Peyer's patch (tissue), 4 donors: ENCODE measurements at places on chromosomes 11 and 22. TPM values are rescaled to one million over a fixed set of nuclear protein-coding genes. Genes with fewer than 3 reads are reported as not detected.

GRCh38 chr22:17164392-17165024 is 5.4 kb upstream of the HDHD5 start:
- DNase-seq = no peak

DNA sequence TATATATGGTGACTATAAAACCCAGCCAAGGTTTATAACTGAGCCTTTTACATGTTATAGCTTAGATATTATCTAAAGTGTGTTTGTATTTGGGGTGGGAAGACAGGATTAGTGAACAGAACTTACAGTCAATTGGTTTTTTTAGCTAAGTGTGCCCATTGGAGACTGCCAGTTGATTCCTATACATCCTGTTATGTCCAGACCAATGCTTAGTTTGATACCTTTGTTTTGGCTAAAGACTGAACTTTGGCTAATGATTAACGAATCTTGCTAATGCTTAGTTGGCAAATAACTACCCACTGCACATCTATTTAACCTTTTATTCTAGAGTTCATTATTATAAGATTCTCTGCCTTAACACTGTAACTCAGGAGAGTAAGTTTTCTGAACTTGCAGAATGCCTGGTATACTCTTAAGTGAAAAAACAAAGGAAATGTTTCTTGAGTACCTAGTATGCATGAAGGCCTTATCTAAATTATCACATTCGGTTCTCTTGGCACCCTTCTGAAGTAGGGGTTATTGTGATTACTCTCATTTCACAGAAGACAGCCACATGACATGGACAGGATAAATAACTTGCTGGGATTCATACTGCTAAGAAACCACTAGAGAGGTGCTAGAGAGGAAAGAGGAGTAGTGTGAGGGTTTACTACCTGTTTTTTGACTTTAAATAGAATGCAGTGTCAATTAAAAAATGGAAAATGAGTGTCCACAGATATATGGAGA is 54.0 kb downstream of the KREMEN1 start:
- no peak for DNase-seq

Gene C11orf86
- total RNA-seq = 81.7 TPM

Gene MPZL2
- 32.4 TPM for total RNA-seq

- DNase-seq = no peak
Measured at GRCh38 chr11:8759634-8760033, 77.0 kb downstream of the RPL27A start.

DNA sequence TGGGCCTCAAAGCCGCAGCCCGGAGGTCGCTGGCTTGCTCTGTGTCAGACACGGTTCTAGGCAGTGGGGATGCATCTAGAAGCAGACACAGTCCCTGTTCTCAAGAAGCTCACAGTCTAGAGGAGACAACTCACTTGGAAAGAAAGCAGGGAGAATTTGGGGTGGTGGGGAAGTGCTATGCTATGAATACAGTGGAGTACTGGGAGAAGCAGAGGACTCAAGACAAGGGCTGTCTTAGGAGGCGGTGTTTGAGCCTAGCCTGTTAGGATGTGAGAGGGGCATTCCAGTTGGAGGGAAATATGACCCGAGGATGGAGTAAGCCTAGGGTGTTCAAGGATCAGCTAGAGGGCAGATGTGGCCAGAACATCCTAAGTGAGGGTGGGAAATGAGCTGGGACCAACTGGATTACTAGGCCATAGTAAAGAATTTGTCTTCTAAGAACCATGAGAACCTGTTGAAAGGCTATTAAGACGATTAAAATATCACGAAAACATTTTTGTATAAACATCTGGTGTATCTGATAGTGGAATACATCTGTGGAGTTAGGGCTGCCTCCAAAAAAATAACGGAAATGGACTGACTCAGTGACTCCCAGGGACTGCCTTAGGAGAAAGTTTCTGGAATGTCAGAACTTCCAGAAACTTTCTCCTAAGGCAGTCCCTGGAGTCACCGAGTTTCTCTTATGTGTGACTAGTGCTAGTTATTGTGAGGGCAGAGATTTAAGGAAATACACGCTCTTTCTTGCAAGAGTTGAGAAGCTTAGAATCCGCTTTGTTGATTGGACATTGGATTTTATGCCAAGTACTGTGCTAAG is 1.1 kb upstream of the PITPNB start:
- DNase-seq = peak; percentile 50

Gene MMP12
- not detected for total RNA-seq

- no peak for DNase-seq
Measured at GRCh38 chr11:8832571-8833260, 78.3 kb upstream of the AKIP1 start.

DNA sequence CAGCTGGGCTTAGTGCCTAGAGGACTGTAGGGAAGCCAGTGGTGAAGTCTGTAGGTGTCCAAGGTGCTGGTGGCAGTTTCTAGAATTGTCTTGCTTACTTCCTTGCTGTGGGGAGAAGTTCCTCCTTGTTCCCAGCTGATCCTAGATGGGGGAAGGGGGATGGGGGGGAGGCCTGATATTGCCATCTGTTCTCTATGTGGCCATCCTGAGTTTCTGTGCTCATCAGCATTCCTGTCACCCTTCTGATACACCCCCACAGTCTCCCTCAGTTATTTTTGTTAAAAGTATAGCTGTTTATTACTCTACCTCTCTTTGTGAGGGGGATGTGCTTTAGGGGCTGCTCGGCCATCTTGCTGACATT is 36.5 kb downstream of the MADD start:
- DNase-seq = no peak

DNA sequence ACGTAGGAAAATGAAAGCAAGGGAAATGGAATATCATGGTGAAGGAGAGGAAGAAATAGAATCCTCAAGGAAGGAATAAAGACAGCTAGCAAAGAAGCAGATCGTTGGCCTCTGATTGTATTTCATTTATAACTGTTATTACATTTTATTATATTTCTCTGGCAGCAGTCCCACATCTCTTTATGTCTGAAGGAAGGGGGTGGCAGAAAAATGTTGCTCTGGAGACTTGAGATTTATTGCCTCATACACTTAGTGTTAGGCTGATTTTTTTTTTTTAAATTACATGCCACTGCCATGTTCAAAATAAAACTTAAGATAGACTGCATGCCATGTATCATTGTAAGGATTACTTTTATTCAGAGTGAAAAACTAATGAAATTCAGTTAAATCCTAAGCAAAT is 971.7 kb upstream of the CHORDC1 start:
- no peak for DNase-seq

DNA sequence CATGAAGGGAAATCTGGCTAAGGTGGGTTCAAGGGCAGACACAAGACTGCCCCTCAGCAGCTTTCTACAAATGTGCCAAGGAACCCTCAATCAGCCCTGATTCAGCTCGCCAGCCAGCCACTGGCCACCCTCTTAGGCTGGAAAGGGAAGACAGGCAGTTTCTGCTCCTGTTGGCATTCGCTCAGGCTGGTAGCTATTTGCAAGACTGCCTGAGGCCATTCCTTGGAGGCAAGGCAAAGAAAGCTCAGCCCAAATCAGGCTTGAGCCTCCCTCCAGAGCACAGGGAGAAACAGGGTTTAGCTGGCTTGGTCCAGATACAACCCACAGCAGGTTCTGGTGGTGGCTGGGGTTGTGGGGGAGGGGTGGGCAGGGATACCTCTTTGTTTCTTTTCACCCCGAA is 19.2 kb downstream of the TP53I11 start:
- no peak for DNase-seq

Gene PDGFB
- total RNA-seq = 10.7 TPM

DNA sequence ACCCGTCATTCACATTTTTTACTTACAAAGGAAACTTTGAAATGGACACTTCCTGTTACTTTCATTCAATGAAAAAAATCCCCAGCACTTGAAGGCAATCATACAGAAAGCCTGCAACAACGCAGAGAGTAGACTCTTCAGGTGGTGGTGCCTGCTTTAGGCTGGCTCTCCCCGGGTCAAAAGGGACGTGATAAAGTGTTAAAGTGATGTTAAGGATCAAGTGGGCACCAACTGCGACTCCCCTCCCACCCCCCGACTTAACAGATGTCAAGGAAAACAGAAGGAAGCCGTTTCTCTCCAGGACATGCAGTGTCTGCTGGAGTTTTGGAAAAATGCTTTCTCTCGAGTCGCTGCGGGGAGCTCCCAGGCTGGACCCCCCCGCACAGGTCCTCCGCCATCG is 414 bp upstream of the PNPLA3 start:
- no peak for DNase-seq

Gene MICAL2
- total RNA-seq = 171 TPM

GRCh38 chr22:48431536-48432315 is 1395.9 kb downstream of the BRD1 start:
- no peak for DNase-seq

Gene IGSF22
- total RNA-seq = not detected

Gene MMP13
- total RNA-seq = not detected

- DNase-seq = no peak
Measured at GRCh38 chr11:75591371-75591770, 29.3 kb downstream of the SERPINH1 start.

GRCh38 chr11:35144136-35144741 is 5.3 kb downstream of the CD44 start:
- peak; percentile 80 for DNase-seq

Gene MSANTD2
- 17.8 TPM for total RNA-seq

DNA sequence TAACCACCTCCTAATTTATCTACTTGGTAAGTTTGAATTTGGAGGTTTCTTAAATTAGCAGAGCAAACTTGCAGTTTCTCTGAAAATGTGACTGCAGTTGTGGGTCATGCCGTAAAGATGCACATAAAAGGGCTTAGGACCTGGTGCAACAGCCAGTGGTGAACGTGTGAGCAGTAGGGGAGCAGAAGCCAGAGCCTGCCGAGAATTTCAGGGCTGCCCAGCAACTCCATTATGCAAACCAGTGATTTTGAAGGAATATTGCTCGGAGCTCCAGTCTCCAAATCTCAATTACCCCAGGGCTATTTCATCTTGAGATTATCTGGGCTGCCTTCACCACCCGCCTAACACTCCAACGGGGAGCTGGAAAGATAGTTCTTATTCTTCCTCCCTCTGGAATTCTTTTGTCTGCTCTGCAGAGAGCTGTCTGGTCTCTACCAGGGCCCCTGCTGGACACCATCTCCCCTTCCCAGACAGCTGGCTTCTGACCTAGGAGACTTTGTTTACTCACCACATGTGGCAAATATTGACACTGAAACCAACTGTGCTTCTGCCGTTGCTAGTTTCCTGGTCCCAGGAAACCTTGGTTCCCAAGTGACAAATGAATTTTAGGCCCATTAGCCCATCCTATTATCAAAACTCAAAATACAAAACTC is 93.9 kb downstream of the DSCAML1 start:
- DNase-seq = no peak

GRCh38 chr22:30219668-30220278 is 26.8 kb downstream of the LIF start:
- no peak for DNase-seq

- no peak for DNase-seq
Measured at GRCh38 chr11:132054822-132055221, 684.4 kb downstream of the NTM start.

- no peak for DNase-seq
Measured at GRCh38 chr11:78060533-78060932, 3.1 kb upstream of the THRSP start.

Gene TRIM29
- total RNA-seq = 9.1 TPM

DNA sequence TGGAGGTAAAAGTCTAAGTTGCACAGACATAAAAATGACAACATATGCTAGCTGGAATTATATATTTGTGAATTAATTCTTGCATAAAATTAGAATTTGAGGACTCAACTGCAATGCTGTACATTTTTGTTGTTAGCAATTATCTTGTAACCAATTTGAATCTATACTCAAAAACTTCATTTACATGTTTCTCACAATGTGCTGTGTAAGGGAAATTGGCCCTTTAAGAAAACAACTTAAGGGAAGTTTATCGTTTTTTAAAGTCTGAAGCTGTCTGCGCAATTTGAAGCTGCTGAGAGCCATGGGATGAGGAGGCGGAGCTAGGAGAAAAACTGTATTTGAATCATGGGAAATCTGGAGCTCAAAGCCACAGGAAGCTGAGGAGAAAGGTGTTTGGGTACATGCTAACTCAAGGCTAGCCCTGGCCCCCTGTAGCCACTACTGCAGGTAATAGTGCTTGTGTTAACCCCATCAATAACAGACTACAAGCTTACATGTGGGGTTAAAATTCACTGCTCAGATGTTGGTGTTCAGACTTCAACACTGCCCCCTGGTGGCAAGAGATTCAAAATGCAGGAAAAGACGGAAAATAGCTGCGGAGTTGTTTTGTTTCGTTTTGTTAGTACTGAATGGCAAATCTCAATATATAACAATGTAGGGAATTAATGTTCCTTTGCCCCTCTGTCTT is 126.1 kb downstream of the BRD1 start:
- DNase-seq = no peak

Gene CAPN5
- total RNA-seq = 190 TPM

GRCh38 chr22:50140615-50141014 is 29.9 kb upstream of the PANX2 start:
- DNase-seq = no peak

Gene TRPM5
- total RNA-seq = 8.1 TPM

GRCh38 chr11:118691926-118692830 is 12.7 kb upstream of the TREH start:
- DNase-seq = no peak

DNA sequence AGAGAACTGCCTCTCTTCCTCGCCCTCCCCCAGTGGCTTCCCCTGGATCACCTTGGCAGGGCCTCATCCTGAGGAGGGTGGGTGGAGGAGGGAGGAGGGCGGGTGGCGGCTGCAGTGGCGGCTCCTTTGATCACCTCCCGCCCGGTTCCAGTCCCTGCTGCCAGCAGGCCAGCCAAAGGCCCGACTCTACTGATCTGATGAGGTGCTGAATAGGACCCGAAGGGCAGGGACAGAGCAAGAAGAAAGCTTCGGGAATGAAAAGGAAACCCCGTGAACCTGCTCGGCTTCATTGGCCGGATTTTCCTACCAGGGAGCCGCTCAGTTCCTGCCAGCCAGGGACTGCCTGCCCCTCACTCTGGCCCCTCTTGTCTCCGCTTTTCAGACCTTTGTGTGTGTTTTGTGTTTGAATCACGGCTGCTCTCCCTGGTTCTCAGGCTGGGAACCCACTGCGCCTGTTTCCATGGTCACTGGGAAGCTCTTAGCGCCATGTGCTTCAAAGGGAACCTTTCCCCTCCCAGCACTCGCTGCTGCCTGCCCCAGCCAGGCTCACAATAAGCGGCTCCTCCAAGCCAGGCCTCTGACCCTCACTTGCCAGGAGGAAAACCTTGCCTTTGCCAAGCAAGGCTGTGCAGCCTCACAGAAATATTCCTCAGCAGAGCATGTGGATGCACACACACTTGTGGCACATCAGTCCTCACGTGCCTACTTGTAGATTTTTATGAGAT is 56.8 kb downstream of the C22orf31 start:
- DNase-seq = peak; percentile 58

DNA sequence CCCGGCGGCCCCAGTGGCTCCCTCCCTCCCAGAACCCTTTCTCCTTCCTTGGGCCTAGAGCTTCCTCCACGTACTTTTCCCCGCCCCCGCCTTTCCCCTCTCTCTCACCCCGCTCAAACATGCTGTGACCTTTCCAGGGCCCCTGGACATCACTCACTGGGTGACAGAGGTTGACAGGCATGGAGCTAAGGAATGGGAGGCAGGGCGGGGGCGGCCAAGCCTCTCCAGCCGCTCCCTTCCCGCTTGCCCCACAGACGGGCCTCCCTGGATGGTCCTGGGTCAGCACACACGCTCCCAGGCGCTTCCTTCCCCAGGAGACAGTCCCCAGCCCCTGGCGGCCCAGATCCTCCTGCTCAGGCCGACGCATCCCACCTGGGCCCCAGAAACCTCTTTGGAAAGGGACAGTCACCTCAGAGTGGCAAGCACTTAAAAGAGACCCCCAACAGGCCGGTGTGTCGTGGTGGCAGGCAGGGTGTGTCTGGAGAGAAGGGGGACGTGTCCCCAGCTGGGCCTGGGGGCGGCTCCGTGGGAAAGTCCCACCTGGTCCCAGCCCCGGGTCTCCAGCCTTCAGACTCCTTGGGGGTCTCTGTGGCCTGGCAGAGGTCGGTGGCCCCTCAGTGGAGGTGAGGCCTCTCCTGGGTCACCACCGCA is 8.8 kb downstream of the H19 start:
- no peak for DNase-seq
